ENCODE measurements at places on chromosomes 7 and 10.

- DNase-seq: no peak
Measured at GRCh38 chr7:87082675-87083074, 23.2 kb upstream of the ELAPOR2 start.

GRCh38 chr10:82916941-82917340 lies 1041.9 kb downstream of the NRG3 start:
- no peak for DNase-seq

- no peak for DNase-seq
Measured at GRCh38 chr7:15839416-15840100, 153.1 kb upstream of the MEOX2 start.

GRCh38 chr7:100163006-100163531 lies 4.5 kb upstream of the TRAPPC14 start:
- DNase-seq: no peak

GRCh38 chr10:17249820-17250219 lies 21.8 kb downstream of the VIM start:
- no peak for DNase-seq

GRCh38 chr10:128165536-128165935 lies 39.3 kb upstream of the MKI67 start:
- DNase-seq: no peak

- no peak for DNase-seq
Measured at GRCh38 chr10:29950391-29950790, 109.0 kb downstream of the JCAD start.

DNA sequence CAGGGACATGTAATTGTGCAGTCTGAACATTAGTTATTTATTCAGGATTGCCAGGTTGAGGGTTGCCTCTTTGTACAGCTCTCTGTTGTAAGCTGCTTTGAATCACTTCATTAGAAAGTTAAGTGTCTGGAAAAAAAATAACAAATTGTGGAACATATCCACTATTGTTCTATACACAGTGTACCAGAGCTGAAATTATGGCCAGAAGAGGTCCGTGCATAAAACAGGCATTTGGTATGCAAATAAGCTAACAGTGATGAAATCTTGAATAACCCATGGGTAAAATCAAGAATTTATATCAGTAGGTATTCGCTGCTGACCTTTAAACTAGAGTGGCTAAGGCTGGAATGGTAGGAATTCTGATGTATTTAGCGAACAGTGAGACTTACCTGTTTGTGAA lies 152.1 kb downstream of the LHFPL3 start:
- DNase-seq: no peak

- DNase-seq: no peak
Measured at GRCh38 chr10:67521546-67521945, 174.4 kb downstream of the CTNNA3 start.

GRCh38 chr7:21125297-21125696 lies 302.6 kb upstream of the SP4 start:
- no peak for DNase-seq

- DNase-seq: no peak
Measured at GRCh38 chr10:43979551-43979950, 330.9 kb upstream of the ZNF32 start.

DNA sequence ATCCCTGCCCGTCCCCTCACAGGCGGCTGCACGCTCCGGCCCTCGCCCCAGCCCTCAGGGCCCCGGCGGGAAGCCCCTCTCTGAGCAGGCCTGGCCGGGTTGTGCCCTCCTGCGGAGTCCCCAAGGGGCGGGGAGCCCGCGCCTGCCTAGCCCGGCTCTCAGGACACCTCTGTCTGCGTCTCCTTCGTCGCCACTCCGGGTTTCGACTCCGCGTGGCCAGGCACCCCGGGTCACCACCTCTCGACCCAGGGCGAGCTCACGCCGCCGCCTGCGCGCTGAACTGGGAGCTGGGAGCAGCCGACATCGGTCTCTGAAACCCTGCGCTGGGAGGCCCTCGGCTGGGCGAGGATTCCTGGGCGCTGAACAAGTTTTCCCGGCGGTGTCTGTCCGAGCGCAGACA lies 6.2 kb upstream of the OGDHL start:
- no peak for DNase-seq

DNA sequence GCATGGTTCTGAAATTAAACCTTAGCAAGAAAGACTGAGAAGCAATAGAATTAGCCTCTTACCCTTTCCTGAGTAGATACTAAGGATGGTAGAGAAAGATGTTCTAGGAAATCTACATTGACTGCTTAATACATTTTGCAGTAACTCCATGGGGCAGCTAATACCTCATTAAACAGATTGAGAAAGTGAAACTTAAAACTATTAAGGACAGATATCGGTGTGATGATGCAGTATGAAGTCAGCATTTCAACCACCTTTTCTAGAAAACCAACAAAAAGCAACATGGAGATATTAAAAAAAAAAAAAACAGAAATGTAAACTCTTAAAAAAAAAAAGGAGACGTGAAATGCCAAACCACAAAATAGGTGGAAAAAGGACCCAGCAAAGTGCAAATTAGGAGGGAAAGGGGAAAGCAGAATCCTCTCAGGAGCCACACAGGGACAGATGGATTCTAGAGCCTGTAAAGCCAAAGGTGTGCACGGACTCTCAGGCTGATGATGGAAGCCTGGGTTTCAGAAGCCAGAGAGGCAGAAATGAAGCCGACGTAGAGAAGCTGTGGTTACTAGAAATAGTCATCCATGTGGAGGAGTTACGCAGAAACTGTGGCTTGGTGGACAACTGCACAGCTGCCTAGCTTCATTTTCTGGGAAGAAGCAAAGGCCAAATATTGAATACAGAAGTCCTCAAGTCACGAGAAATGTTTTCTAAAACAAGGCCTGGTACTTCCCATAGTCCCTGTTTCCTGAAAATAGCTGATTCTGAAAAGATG lies 38.1 kb upstream of the GPR141 start:
- DNase-seq: no peak

- DNase-seq: no peak
Measured at GRCh38 chr7:85483177-85483576, 296.3 kb upstream of the SEMA3D start.

GRCh38 chr7:124784879-124785818 lies 19.6 kb upstream of the GPR37 start:
- DNase-seq: no peak

- no peak for DNase-seq
Measured at GRCh38 chr10:61936770-61937169, 35.3 kb downstream of the ARID5B start.

DNA sequence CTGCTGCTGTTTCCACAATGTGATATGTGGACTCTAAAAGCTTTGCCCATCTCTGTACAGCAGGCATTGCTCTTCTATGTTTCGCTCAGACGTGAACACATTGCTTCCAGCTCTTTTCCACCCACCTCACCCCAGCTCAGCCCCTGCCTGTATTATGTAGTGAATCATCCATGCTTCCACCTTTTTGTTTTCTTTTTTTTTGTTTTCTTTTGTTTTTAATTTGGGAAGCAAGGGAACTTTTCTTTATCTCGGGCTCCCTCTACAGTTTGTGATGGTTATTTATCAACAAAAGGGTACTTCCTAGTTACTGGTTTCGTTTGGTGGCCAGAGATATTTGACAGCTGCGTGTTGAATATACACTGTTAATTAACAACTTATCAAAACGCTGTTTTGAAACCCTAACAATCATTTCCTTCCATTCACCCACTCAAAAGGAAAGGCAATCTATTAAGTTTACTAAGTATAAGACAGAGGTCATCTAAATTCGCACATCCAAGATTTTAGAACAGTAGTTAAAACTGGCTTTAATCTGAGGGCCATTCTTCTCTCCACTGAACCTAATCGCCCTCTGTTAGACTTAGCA lies 127.9 kb upstream of the STK17A start:
- DNase-seq: no peak

- DNase-seq: no peak
Measured at GRCh38 chr7:157652161-157652953, 315.6 kb downstream of the DNAJB6 start.

GRCh38 chr10:133095586-133095985 lies 7.9 kb downstream of the ADGRA1 start:
- DNase-seq: no peak

- DNase-seq: no peak
Measured at GRCh38 chr7:11956991-11957390, 125.0 kb upstream of the THSD7A start.

- no peak for DNase-seq
Measured at GRCh38 chr7:141242568-141242967, 168.7 kb downstream of the TMEM178B start.

DNA sequence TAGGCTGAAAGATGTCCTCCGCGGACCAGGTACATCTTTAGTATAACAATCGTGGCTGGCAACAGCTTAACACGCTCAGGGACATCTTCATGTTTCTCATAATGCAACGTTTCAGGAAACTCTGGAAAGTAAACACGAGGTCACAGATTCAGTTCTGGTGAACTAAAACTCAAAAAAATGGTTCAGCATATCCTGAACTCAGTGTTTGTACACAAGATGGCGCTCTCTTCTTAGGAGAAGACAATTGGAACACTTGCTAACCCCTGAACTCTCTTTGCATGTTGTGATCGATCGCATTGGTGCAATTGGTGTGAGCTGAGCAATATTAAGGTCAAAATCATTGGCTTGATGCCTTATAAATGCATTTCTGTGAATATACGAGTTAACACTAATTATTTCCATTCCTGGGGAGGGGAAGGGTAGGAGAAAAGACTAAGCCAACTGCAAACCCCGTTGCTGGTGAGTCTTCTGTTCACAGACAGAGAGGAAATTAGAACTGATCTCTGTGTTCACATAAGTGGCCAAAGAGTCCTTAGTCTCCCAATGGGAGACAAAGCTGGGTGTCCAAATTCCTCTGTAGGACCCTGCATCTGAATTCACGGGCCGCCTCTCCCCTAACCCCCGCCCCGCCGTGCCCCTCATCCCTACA lies 52.6 kb upstream of the FAM180A start:
- peak; percentile 28 for DNase-seq

DNA sequence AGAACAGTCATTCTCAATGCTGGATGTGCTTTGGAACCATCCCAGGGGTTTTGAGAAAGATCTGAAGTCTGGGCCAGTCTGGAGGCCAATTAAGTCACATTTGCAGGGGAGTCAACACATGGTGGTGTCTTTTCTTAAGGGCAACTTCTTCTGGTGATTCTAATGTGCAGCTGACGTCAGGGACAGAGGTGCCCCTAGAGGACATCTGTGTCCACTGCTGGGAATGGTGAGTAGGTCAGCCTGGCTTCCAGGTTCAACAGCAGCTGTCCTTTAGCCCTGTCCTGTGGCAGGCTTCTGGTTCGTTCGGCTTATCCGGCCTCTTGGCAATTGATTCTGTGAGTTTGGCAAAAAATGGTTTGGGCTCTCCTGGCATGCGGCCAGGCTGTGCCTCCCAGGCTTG lies 269.7 kb upstream of the HABP2 start:
- no peak for DNase-seq

GRCh38 chr10:27192284-27192683 lies 37.1 kb downstream of the MASTL start:
- DNase-seq: no peak

DNA sequence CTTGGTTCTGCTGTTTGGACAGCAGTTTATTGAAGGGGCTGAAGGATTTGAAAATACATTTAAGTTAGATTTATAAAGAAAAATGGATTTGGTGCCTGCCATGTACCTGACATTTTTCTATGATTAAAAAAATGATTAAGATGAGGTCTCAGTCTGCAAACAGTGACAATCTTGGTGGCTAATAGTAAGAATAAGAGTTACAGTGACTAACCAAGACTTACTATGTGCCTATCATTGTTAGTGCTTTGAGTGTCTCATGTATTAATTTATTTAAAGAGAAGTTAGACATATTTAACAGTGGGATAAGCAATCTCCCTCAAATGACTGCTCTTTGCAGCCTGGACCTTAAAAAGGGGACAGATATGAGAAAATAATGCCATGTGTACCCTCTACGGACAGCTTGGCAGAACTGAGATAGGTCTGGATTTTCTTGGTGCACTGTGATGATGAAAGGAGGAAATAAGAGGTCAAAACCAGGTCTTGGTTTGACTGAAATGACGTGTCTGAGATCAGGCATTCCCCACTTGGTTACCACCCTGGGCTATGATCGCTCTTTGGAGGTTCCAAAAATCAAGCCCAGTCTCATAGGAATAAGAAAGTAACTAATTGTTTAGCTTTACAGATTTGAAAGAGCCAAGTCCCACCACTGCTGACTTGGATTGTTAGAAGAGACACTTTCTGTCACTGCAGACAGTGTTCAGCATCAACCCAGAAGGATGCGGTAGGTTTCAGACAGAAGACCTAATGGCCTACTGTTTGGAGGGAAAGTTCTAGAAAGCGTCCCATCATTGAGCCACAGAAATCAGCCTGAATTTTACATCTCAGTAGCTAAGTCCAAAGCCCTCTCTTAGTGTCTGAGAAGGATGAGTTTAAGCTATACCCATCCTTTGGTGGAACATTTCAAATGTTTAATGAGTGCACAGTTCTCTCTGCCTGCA lies 2.1 kb downstream of the CASP7 start:
- no peak for DNase-seq

GRCh38 chr7:94338921-94339371 lies 55.7 kb upstream of the COL1A2 start:
- no peak for DNase-seq

GRCh38 chr10:111705021-111705420 lies 478.5 kb downstream of the GPAM start:
- no peak for DNase-seq

GRCh38 chr10:75170215-75170614 lies 40.4 kb upstream of the VDAC2 start:
- no peak for DNase-seq

- no peak for DNase-seq
Measured at GRCh38 chr7:80039251-80039884, 95.3 kb upstream of the GNAI1 start.

GRCh38 chr10:93074597-93075368 lies 1.1 kb downstream of the CYP26A1 start:
- DNase-seq: no peak

DNA sequence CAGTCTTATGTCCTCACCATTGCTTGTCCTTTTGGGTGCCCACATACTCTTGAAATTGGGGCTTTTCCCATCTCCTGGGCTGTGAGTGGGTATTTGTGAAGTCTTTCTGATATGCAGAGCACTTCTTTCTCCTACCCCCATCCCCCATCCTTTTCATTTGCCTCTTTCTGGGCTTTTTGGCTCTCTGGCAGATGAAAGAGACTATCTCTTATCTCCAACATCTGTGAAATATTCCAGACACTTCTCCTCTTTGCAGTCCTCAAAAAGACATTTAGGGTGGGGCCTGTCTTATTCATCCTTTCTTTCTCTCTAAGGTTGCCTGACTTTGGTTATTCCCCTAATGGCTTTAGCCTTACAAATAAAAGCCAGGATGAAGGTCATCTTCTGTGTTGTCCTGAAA lies 462.2 kb upstream of the MKI67 start:
- no peak for DNase-seq

- DNase-seq: no peak
Measured at GRCh38 chr10:58704226-58704625, 191.6 kb downstream of the BICC1 start.

- no peak for DNase-seq
Measured at GRCh38 chr10:98134117-98134430, 383 bp upstream of the R3HCC1L start.

- DNase-seq: peak; percentile 11
Measured at GRCh38 chr7:5773661-5774086, 7.8 kb downstream of the RNF216 start.

- DNase-seq: no peak
Measured at GRCh38 chr10:89389254-89389653, 3.2 kb upstream of the IFIT1 start.

- DNase-seq: no peak
Measured at GRCh38 chr10:108450280-108450679, 1285.8 kb upstream of the SORCS1 start.

Measured in activated gamma-delta T cell treated with Interleukin-2 at 50 U/mL for 16 hours (primary cell).